GM23338 (cell line): ENCODE measurements at places on chromosomes 2 and 18. TPM values are rescaled to one million over a fixed set of nuclear protein-coding genes. Genes with fewer than 3 reads are reported as not detected.

Gene PCARE
- polyA plus RNA-seq, result not detected in 2 replicates

Gene GIGYF2
- 39.2 and 48.9 TPM in 2 replicates for polyA plus RNA-seq

Gene CCDC148
- polyA plus RNA-seq, result 1.3 and 1.8 TPM in 2 replicates

Gene FBXO15
- polyA plus RNA-seq, result 0.53 TPM in 1 of 2 replicates, not detected in the other

Gene EGR4
- polyA plus RNA-seq, result 0.23 TPM in 1 of 2 replicates, not detected in the other

Gene CCDC68
- polyA plus RNA-seq, result 2.0 and 3.7 TPM in 2 replicates

Gene AP1S3
- 7.3 and 8.8 TPM in 2 replicates for polyA plus RNA-seq

Gene GAREM1
- polyA plus RNA-seq, result 2.4 and 2.7 TPM in 2 replicates

Gene PARD6G
- 6.9 and 8.3 TPM in 2 replicates for polyA plus RNA-seq

Gene DAW1
- 0.71 and 0.87 TPM in 2 replicates for polyA plus RNA-seq

Gene TDRD15
- 0.10 TPM in 1 of 2 replicates, not detected in the other for polyA plus RNA-seq

Gene PEX13
- polyA plus RNA-seq, result 15.8 and 16.9 TPM in 2 replicates
